Activated CD4-positive, alpha-beta T cell treated with anti-CD3 and anti-CD28 coated beads for 36 hours (primary cell): ENCODE measurements at places on chromosomes 11 and 22.

DNA sequence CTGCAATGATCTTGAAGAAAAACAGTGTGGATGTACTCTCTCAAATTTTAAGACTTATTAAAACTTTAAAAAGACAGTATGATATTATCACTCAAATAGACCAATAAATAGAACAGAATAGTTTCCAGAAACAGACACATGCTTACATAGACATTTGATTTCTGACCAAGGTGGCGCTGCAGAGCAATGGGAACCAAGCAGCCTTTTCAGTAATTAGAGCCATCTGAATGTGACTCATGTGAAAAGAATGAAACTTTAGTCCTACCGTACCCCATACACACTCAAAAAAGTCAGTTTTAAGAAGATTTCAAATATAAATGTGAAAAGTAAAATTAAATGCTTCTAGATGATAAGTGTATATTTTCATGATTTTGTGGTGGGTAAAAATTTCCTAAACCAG, 74.2 kb upstream of the MS4A8 start:
- DNase-seq = peak; percentile 32

DNA sequence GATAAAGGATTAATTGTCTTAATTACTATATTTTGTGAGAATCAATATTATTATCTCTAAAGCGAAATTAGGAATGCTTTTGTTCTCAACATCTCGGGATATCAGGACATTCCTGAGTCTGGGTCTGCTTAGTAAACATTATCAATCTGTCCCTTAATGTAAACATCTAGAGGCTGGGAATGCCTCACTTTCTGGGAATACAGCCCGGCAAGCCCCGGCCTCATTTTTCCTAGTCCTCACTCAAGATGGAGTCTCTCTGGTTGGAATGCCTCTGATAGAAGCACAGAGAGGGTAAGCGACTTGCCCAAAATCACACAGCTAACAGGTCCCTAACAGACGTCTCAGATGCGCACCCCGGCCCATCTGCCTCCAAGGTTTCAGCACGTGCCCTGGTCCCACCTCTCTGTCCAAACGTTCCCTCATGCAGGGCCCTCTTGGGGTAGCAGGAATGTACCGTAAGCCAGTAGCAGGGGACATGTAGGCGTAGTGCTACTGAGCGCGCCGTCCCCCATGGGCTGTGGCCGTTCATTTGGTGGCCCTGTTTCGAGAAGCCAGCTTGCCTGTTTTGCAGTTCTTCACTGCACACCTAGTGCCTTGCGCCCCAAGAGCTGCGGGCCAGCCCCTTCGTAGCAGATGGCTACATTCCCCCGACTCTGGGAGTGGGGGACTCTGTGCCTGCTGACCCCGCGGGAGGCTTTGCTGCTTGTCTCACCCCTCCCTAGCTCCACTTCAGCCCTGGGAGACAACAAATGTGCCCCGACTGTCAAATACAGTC, 62.2 kb upstream of the FADD start:
- DNase-seq = no peak

DNA sequence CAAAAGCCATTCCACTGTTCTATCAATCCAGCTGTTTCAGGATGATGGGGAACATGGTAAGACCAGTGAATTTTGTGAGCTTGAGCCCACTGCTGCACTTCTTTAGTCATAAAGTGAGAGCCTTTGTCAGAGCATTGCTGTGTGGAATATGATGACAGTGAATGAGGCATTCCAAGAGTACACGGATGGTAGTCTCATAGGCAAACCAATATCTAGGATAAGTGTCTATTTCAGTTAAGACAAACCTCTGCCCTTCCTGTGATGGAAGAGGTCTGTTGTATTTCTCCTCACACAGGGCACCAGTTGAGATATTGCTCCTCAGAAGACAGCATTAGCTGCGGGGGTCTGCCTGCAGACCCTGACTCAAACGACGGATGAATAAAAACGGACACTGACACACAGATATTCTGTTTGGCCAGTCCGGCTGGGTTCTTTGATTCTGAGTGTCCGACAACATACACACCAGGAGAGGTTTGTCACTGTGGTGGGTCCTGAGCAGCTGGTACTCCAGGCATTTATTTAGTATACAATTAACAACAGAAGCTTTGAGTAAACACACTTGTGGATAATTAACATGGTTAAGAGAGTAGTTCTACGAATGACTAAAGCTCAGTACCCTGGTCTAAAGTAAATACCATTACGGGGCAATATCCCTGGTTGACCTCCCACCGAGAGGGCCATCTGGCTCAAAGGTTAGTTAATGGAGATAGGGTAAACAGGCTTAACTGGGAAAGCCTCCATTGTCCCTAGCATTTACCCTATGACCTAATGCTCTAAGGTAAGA, 121.7 kb downstream of the ZNF280B start:
- no peak for DNase-seq

GRCh38 chr11:111400595-111400994, 21.5 kb upstream of the POU2AF1 start:
- DNase-seq = no peak

- DNase-seq = no peak
Observed at GRCh38 chr11:104556606-104557301, 341.5 kb downstream of the CASP12 start.

- no peak for DNase-seq
Observed at GRCh38 chr11:124479561-124479960, 34.1 kb upstream of the OR8B8 start.

DNA sequence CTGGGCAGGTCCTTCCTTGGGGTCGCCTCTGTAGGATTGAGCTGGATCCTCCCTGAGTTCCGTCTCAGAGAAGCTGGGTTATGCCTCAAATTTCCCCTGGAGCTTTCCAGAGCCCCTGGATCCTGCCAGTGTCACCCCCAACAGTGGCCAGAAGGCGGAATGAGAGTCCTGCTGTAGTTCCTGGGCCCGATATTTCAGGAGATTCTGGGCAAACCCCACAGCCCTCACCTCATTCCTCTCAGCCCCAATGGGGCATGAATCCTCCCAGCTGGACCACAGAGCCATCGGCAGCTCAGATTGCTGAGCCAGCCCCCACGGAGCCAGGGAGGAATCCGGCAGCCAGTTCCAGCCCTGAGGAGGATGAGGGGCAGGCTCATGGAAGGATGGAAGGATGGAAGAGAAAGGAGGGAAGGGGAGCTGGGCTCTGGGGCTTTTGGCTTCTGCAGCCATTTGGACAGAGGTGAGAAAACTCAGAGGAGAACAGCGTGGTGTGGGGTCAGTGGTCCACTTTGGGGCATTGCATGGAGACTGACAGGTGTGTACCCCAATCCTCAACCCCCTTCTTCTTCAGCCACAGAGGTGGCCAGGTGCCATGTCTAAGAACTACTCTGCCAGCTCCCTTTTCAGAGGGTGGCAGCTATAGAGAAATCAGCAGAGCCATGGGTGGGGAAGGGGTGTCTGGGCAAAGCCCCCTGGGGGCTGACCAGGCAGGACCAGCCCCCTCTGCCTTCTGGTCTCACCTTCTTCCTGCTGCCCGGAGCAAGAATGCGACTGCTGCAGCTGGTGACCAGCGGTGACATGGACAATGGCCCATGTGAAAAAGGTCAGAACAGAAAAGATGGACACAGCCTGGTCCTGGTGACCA, 867.6 kb downstream of the TBC1D22A start:
- DNase-seq = no peak

GRCh38 chr11:59206635-59207034, 6.1 kb downstream of the MPEG1 start:
- peak; percentile 34 for DNase-seq

DNA sequence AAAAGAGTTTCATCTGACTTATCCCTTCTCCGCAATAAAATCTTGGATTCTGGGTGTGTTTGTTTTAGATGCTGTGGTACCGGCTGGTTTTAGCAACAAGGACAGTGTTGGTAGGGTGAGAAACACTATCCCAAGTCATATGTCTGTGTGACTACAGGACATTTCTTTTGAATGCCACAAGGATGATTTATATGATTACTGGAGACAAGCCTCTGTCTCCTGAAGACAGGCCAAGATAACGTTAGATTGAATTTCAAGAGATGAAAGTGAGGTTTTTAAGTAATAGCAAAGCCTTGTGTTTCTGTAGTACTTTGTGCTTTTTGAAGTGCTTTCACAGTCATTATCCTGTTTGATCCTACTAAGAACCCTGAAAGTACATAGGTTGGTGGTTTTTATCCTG, 101.6 kb downstream of the COMMD9 start:
- no peak for DNase-seq

DNA sequence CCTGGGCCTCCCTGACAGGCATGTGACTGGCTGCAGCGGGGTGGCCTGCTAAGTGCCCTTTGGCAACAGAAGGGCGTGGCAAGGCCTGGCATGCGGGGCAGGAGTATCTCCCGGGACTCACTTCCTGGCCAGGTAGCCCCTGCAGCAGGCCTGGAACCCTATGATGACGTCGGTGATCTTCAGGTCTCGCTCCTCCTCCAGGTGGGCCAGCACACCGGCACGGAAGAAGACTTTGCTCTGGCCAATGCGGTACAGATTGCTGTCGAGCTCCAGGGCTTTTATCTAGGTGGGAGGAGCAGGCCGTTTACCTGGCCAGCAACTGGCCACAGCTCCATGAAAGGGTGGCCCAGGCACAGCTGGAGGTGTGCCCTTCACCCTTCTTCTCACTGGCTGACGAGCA, 50.9 kb downstream of the APOL1 start:
- no peak for DNase-seq

DNA sequence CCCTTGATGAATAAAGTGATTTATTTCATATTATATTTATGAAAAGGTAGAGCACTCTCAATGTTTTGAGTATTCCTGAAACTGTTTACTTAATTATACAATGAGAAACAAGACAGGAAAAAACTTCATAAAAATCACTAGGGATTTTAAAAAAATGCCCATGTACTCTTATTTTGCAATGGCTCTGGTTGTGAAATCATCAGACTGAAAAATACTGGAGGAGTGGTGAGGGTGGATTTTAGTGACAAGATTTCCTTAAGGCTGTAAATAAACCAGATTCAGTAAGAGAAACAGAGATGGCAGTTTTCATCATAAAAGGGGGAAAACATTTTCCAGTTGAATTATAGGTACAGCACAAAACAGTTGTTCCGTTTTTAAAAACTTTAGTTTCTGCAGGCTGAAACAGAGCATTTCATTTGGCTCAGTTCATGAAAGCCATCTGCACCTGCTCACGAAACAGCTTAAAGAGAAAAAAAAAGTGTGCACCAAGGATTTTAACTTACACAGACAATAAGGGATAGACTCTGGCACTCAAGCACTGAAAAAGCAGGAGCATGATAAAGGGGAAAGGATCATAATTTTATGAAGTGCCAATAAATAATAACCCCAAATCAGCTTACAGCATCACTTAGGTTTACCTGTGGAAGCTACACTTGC, 100.7 kb downstream of the MAML2 start:
- no peak for DNase-seq

DNA sequence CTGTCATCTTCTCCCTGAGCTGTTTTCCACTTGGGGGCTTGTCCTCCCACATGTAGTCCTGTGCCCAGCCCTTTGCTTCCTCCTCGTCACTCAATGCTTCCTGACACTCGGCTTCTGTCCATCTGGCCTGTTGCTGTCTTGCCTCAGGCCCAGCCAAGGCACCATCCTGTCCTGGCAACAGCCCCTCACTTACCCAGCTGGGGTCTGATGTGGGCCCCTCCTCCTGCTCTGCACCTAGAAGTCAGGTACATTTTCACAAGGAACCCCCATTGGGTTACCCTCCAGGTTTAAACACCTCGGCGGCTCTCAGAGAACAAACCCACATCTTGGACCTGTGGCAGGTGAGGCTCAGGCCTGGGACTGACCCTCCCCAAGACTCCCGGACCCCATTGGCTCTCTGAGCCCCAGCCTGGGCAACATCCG, 784.8 kb downstream of the TBC1D22A start:
- no peak for DNase-seq

GRCh38 chr22:42794551-42795510, 62.2 kb downstream of the ARFGAP3 start:
- no peak for DNase-seq

- no peak for DNase-seq
Observed at GRCh38 chr11:135023499-135023898, 611.5 kb upstream of the B3GAT1 start.

DNA sequence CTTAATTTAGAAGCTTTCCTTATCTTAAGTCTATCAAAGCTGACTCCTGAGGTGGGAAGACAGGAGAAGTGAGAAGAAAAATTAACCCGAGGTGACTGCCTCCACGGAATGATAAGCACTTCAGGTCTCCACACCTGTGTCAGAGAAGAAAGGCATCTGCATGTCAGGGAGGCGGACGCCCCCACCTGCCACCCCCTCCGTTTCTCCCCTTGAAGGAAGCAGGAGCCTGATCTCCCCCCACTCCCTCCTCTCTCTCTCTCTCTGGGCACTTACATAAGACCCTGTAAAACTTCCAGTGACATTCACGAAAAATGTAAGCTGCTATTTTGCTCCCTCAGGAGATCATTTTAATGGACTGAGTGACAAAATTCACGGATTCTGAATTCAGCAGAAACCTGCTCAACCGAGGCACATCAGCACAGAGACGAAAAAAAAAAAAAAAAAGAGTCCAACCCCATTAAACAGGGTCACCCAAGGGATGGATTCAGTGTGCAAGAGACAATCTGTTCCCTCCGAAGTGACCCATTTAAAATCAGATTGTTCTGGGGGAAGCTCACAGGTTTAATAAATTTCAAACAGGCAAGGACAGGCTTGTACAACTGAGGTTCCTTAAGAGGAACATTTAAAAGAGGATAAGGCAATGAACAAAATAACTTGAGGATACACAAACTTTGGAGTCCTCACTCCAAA, 1.5 kb downstream of the LARGE1 start:
- DNase-seq = no peak

GRCh38 chr22:17830043-17830961, 56.0 kb upstream of the BID start:
- DNase-seq = peak; percentile 88

- DNase-seq = no peak
Observed at GRCh38 chr22:43337385-43337784, 5.8 kb downstream of the SCUBE1 start.

DNA sequence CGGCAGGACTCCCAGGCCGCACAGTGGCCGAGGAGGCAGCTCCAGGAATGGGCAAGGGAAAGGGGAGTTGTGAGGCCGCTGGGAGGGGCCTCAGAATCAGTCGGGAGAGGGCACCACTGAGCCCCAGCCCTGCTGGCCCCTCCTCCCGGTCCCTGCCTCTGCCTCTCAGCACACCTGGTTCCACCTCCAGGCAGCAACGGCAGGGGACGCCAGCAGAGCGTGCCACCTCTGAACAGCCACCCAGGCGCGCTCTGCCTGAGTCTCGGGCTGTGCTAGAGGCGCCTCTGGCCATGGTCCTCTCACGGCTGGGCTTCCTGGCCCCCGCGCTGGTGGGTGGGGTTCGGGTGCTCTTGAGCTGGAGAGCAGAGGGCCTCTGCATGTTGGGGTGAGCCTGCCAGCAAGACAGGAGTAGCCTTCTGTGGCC, 33.0 kb downstream of the MOB2 start:
- DNase-seq = peak; percentile 85
